ENCODE measurements at places on chromosomes 7 and 10.

- DNase-seq = peak; percentile 97
- H3K27ac ChIP-seq = no peak overlapping the region
- peaks cover 4% of the 10 kb centered on the region for H3K4me1 ChIP-seq
- no peak overlapping the region for H3K4me3 ChIP-seq
- no peaks in the 10 kb centered on the region for H3K36me3 ChIP-seq
Observed at GRCh38 chr10:44180321-44181168, 204.4 kb downstream of the CXCL12 start.

DNA sequence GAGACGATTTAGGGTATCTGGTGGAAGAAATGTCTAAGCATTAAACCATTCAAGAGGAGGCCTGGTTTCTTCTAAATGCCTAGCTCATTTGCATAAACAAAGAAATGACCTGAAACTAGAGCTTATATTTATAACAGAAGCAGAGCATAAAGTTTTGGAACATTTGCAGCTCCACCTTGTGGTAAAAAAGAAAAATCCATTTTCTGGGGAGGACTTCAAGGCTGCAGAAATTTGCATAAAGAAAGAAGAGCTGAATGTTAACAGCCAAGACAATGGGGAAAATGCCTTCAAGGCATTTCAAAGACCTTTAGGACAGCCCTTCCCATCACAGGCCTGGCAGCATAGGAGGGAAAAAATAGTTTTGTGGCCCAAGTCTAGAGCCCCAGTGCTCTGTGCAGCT, 362.0 kb downstream of the ZNF248 start:
- H3K27ac ChIP-seq = no peak overlapping the region
- DNase-seq = no peak
- H3K36me3 ChIP-seq = no peaks in the 10 kb centered on the region
- no peaks in the 10 kb centered on the region for H3K4me1 ChIP-seq
- H3K27me3 ChIP-seq = no peaks in the 10 kb centered on the region
- H3K4me3 ChIP-seq = no peak overlapping the region

DNA sequence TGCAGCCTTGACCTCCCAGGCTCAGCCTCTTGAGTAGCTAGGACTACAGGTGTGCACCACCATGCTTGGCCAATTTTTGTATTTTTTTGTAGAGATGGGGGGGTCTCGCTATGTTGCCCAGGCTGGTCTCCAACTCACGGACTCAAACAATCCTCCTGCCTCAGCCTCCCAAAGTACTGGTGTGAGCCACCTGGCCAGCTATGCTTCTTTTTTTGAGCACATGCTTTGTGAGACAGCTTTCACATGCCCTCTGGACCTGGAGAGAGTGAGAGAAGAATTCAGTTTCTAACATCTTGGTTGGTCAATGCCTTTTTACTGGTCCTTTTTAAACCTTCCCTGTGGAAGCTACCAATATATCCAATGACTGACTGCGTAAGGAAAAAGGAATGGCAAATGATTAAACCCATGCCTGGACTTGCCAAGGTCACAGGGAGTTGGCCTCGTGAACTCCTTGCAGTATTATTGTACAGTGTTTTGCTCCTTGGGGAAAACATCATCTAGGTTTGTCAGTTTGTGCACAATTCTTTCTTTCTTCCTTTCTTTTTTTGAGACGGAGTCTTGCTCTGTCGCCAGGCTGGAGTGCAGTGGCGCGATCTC, 6.2 kb upstream of the FOXK1 start:
- no peaks in the 10 kb centered on the region for H3K27me3 ChIP-seq
- no peaks in the 10 kb centered on the region for H3K36me3 ChIP-seq
- no peak overlapping the region for H3K27ac ChIP-seq
- no peaks in the 10 kb centered on the region for H3K4me1 ChIP-seq
- H3K4me3 ChIP-seq = no peak overlapping the region

- H3K27ac ChIP-seq = no peak overlapping the region
- no peak overlapping the region for H3K4me3 ChIP-seq
- DNase-seq = no peak
- peaks cover 4% of the 10 kb centered on the region for H3K4me1 ChIP-seq
- no peaks in the 10 kb centered on the region for H3K36me3 ChIP-seq
Observed at GRCh38 chr7:33804140-33804660, 101.1 kb upstream of the BMPER start.

GRCh38 chr7:105219771-105220160, 169.0 kb downstream of the SRPK2 start:
- peaks cover 6% of the 10 kb centered on the region for H3K4me1 ChIP-seq
- no peaks in the 10 kb centered on the region for H3K27me3 ChIP-seq
- H3K27ac ChIP-seq = no peak overlapping the region
- H3K36me3 ChIP-seq = no peaks in the 10 kb centered on the region
- H3K4me3 ChIP-seq = no peak overlapping the region

DNA sequence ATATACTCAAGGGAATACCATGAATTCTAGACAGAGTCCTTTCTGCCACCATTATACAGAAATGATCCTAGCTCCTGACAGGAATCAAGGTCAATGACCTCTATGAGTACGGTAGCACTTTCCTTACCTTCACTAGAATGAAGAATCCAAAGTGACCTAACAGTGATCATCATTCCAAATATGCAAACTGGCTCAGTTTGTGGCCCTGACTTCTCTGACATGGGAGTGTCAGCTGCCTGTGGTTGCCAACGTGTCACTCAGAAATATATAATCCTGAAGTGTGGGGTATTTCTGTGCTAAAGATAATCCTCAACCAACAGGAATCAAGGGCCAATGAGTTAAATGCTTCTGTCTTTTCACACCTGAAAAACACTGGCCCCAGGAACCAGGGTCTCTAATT, 45.7 kb downstream of the COPG2 start:
- H3K4me3 ChIP-seq = no peak overlapping the region
- H3K4me1 ChIP-seq = no peaks in the 10 kb centered on the region
- DNase-seq = no peak
- H3K27ac ChIP-seq = no peak overlapping the region
- no peaks in the 10 kb centered on the region for H3K27me3 ChIP-seq
- no peaks in the 10 kb centered on the region for H3K36me3 ChIP-seq

All from fibroblast of lung (primary cell).